ENCODE measurements at places on chromosomes 13 and 19. TPM values are rescaled to one million over a fixed set of nuclear protein-coding genes. Genes with fewer than 3 reads are reported as not detected.

- DNase-seq, result no peak
Measured at GRCh38 chr13:19810151-19810550, 27.4 kb upstream of the PSPC1 start.

DNA sequence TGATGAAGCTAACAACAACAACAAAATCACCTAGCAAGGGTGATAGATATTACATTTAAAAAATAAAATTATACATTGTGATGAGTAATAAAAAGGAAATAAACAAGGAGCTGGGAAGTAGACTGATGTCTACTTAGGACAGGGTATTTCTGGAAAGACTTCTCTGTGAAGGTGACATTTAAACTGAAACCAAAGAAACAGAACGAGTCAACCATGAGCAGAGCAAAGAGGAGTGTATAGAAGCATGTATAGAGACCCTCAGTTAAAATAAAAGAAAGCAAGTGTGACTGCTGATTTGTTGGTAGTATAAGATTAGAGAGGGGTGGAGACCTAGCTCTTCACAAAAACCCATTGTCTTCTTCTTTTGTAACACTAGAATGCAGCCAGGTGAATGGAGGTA lies 53.0 kb upstream of the TDRD3 start:
- no peak for DNase-seq

GRCh38 chr19:41321204-41321599 lies 11.2 kb downstream of the CCDC97 start:
- DNase-seq, result no peak

DNA sequence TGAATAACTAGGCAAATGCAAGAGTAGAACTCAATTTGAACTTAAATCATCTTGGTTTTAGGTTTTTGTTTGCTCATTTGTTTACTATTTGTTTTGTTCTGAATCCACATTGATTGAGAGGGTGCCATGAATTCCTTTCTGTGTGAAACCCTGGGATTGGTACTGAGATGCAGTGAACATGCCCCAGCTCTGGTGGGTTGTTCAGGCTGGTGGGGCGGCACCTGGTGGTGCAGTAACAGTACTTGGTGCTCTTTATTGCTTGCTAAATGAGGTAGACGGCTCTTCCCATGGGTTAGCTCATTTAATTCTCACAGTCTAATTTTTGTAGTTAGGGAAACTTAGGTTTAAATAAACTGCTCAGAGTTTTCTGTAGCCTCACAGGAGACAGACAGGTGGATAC lies 48.4 kb downstream of the WASF3 start:
- no peak for DNase-seq

DNA sequence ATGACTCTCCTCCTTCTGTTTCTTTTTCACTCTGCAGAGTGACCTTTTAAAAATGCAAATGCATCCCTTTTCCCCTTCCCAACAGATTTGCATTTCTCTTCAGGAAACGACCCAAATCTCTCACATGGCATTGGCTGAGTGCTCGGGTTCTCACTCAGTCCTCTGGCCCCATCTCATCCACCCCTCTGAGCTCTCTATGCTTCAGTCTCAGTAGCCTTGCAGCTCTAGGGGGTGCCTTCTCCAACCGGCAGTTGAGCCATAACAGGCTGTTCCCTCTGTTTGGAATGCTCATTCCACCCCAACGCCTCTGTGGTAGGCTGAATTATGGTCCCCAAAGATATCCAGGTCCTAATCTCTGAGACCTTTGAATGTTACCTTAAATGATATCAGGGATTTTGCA lies 78.2 kb downstream of the AKAP11 start:
- no peak for DNase-seq

GRCh38 chr19:10686193-10686592 lies 15.0 kb upstream of the QTRT1 start:
- no peak for DNase-seq

DNA sequence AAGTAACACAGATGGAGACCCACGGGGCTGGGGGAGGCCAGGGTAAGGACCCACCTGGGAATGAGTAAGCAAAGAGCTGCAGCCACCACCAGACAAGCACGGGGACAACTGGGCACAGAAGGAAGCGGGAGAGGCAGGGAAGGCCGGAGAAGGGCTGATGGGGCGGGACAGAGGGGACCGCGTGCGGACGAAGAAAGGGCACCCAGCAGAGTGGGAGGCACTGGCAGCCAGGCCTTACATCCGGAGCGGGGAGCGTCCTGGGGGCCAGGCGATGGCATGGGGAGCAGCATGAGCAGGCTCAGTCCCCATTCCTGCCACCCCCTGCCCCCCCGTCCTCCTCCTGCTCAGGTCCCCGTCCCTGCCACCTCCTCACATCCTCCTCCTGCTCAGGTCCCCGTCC lies 3.0 kb downstream of the PROZ start:
- no peak for DNase-seq

DNA sequence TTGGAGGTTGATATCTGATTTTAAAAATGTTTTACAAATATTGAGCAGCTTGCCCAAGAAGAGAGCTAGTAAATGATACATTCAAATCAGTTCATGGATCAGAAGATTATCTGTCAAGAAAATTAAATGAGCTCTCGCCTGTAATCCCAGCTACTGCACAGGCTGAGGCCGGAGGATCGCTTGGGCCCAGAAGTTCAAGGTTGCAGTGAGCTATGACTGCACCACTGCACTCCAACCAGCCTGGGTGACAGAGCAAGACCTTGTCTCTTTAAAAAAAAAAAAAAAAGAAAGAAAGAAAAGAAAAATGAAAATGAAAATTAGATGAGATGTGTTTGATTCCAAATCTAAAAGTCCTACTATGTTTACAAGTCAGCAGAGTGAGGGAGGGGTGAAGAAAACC lies 2.4 kb downstream of the SPART start:
- DNase-seq, result no peak

DNA sequence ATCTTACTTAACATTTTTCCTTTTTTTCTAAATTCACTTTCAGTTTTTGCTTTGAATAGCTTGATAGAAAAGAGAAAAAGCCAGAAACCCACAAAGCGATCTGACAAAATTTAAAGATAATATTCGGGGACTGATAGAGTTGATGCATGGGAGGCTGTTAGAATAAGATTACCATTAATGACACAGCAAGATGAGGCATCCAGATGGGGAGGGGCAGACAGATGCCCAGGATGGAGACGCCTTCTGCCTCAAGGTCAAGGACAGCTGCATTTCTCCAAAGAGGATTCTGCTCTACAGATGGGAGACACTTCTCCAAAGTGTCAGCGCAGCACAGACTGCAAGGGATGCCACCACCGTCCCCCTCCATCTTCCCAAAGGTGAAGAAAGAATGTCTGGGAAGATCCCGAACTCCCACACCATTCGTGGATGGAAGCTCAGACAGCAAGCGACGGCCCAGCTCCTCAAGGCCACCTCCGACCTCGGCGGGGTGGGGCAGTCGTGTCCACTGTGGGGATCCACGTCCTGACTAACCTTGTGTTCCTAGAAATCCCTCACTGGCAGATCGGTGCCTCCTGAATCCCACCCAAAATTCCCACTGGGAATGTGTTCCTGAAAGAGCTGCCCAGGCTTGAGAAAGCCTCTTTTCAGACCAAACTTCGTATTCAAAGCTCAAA lies 32.9 kb downstream of the NAXD start:
- no peak for DNase-seq

DNA sequence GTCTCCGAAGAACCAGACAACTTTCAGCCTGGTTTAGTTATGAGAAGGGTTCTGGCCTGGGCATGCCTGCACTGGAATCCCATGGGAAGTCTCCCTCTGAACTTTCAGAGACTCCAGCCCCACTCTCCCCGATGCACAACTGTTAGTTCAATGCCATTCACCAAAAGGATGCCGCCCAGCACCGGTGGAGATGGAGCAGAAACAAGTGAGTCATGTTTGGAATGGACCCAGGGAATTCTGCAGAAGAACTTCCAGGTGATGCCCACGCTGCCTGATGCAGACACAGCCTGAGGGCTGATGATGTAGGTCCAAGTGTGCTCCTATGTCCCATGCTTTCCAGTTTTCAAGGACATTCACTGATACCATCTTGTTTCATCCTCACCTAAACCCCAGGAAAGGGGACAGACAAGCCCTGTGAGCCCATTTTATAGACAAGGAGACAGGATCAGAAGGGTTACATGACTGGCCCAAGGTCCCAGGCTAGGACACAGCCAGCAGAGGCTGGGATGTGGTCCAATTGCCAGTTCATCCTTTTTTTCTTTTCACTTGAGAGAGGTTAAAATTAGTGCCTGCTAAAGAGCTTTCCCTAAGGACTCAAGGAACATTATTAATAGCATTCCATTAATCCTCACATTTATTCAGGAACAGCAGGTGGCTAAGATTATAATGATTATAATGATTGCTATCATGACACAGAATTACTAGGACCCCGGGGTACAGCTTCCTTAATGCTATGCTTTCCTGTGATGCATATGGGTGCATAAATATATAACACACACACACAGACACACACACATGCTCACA lies 39.5 kb downstream of the SIAH3 start:
- no peak for DNase-seq

- DNase-seq, result no peak
Measured at GRCh38 chr19:46371371-46371901, 24.5 kb downstream of the PPP5C start.

GRCh38 chr19:40450664-40451063 lies 6.5 kb upstream of the SERTAD3 start:
- DNase-seq, result no peak

GRCh38 chr13:22060187-22060586 lies 389.3 kb downstream of the FGF9 start:
- no peak for DNase-seq

GRCh38 chr19:29626386-29626785 lies 20.3 kb downstream of the POP4 start:
- no peak for DNase-seq

DNA sequence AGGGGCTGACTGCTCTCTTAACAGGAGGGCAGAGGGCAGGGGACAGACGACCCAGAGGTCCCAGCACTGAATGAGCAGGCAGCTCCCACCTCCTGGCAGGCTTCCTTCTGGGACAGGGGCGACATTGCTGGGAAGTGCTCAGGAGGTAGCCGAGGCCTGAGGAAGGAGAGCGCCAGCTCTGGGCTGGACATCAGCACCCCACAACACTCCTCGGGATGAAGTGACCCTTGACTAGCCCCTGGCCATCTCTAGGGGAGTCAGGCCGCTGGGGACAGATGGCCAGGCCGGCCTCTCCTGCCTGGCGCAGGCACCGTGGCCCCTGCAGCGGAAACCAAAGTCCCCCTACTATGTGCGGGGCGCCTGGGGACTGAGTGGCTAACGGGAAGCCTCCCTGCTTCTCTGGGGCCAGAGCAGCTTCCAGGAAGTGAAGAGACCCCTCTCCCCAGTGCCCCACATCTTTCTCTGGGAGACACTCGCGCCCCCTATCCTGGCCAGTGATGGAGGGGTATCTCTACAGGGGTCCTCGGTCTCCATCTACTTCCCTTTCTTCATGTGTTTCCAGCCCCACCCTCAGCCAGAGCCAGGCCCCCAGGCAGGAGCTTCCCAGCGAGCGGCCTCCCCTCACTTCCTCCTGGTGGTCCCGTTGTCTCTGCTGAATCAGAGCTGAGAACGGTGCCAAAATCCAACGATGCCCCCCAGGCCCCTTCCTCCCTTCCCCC lies 10.1 kb downstream of the PRR36 start:
- DNase-seq, result no peak

DNA sequence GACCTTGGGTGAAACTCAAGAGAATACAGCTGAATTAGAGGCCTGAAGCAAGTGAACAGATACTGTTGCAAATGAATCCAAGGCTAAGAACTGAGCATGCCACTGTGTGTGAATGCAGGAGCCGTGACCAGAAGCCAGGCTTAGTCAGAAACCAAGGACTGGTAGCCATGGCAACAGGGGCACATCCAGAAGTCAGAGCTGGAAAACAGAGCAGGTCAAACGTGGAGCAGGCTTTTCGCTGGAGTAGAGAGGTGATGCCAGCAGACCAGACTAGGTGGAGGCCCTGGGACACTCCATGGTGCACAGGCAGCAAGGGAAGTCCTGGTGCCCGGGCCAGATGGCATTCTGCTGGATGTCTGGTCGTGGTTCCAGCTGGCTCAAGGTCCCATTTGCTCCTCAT lies 564.1 kb downstream of the PCDH9 start:
- peak; percentile 19 for DNase-seq

- DNase-seq, result no peak
Measured at GRCh38 chr13:76175961-76176725, 540.0 kb downstream of the LMO7 start.

- no peak for DNase-seq
Measured at GRCh38 chr19:18991006-18991405, 42.3 kb downstream of the SUGP2 start.

GRCh38 chr19:1055886-1056620 lies 10.9 kb upstream of the ARHGAP45 start:
- DNase-seq, result no peak

- no peak for DNase-seq
Measured at GRCh38 chr19:58319241-58319640, 7.6 kb upstream of the ZSCAN22 start.

DNA sequence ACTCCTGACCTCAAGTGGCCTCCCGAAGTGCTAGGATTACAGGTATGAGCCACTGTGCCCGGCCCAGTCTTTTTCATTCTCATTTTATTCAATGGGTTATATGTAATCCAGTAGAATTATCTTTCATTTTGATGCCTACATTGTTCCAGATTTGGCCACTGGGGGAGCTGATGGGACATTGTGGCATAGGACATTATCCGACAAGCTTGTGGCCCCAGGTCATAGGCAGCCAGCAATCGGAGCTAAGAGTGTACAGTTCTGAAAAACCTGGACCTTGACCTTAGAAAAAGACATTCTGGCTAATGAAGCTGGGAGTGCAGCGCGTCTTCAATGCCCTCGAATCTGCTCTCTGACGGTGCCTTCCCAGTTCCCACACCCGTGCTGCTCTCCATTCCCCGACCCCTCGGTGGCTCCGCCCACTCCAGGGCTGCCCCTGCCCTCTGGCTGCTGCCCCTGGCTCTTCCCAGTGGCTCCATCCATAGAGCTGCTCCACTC lies 108.7 kb downstream of the TEX29 start:
- DNase-seq, result peak; percentile 67

DNA sequence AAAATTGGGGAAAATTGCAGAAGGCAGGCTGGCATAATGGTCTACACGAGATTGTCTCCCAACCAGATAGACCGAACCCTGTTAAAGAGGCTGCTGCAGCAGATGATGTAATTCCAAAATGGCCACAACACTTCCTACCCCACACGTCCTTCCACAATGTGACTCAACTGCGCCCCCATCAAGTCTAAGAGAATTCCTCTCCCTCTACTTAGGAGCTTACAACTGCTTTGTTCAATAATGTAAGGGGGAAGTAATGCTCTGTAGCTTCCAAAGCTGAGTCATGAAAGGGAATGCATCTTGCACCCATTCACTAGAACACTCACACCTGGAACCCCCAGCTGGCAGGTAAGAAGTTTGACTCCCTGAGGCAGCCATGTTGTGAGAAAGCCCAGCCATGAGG lies 117.8 kb upstream of the IRS2 start:
- DNase-seq, result no peak

- DNase-seq, result no peak
Measured at GRCh38 chr19:6472713-6473112, 8.6 kb downstream of the CRB3 start.

GRCh38 chr13:83325125-83325853 lies 557.0 kb downstream of the SLITRK1 start:
- no peak for DNase-seq

The ZAR1L gene
- not detected for total RNA-seq

The SNRPD2 gene
- 88.4 TPM for total RNA-seq

The ZNF575 gene
- 0.41 TPM for total RNA-seq

The APOC4 gene
- total RNA-seq, result not detected

The GGN gene
- total RNA-seq, result not detected

The SPTBN4 gene
- total RNA-seq, result 0.92 TPM

The NLRP11 gene
- total RNA-seq, result not detected

The DENND1C gene
- total RNA-seq, result 0.51 TPM

The SLC1A5 gene
- total RNA-seq, result 16.4 TPM

The TMEM238 gene
- 4.2 TPM for total RNA-seq

The UHRF1 gene
- total RNA-seq, result 24.1 TPM

The PSG1 gene
- not detected for total RNA-seq

Measured in tongue (tissue), 3 donors.